Esophagus squamous epithelium (tissue), 5 donors: ENCODE measurements at places on chromosomes 16 and 17.

GRCh38 chr17:34423978-34424813 lies 61.2 kb upstream of the CCL1 start:
- no peak for DNase-seq

DNA sequence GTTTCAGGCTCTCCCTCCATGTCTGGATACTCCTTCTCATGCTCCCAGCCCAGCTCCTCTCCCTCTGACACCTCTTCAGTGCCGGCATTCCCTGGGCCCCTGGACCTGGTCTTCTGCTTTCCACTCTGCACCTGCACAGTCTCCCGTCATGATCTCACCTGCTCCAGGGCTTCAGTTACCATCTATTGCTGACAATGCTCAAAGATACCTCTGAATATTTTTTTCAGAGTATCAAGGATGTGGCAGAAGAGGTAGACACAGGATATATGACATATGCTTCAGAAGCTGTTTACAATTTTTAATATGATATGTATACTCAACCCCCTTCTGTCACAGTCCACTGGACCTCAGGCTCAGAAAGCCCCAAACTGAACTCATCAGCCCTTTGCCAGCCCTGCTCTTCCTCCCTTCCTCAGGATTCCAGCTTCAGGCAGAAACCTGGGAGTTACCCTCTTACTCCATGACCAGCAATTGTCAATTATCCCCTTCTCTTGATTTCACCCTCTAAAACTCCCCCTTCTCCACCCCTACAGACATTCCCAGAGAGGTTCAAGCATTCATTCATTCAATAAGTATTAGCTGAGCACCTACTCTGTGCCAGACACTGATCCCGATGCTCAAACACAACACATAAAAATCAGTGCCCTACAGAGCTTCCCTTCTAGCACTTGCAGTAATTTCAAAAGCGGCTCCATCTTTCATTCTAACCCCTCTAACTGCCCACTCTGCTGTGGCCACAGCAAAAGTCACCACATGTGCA lies 7.8 kb upstream of the MLLT6 start:
- no peak for DNase-seq

DNA sequence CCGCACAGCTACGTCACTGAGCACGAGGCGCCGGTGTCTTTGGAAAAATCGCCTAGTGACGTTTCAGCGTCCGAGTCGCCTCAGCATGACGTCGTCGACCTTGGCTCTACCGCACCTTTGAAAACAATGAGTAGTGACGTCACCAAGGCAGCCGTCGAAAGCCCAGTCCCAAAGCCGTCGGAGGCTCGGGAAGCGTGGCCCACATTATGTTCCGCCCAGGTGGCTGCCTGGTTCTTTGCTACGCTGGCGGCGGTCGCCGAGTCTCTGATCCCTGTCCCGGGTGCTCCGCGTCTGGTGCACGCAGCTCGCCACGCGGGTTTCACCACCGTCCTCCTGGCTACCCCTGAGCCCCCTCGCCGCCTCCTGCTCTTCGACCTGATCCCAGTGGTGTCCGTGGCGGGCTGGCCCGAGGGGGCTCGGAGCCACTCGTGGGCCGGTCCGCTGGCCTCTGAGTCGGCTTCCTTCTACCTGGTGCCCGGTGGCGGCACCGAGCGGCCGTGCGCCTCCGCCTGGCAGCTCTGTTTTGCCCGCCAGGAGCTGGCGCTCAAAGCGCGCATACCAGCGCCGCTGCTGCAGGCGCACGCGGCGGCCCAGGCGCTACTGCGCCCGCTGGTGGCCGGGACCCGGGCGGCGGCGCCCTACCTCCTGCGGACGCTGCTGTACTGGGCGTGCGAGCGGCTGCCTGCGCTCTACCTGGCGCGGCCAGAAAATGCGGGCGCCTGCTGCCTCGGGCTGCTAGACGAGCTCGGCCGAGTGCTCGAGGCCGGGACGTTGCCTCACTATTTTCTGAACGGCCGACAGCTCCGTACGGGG lies 1.5 kb downstream of the TMEM102 start:
- DNase-seq, result no peak

DNA sequence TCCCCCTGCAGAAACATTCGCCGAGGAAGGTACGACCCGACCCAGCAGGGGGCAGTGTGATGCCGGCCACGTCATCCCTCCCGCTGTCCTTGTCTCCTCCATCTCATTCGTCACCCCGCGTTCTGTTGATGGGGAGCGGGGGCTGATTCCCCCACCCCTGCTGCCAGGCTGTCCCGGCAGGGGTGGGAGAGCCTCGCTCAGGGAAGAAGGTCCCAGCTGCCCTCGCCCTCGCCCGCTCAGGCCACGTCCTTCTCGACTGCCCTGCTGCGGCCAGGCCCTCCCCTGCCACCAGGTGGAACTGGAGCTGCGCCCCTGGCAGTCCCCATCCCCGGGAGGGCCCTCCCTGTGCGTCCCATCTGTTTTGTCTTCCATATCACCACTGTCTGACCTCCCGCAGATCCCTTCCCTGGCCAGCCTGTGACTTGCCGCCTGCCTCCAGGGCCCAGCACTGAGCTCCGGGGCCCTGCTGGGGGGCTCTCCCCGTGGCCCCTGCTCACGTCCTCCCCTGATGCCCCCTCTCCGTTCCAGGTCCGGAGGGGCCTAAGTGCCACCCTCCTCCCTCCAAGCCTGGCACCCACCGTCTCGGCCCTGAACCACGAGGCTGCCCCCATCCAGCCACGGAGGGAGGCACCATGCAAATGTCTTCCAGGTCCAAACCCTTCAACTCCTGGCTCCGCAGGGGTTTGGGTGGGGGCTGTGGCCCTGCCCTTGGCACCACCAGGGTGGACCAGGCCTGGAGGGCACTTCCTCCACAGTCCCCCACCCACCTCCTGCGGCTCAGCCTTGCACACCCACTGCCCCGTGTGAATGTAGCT lies 20.6 kb downstream of the ADAM11 start:
- DNase-seq, result no peak

- DNase-seq, result no peak
Measured at GRCh38 chr16:3234543-3234856, 458 bp downstream of the ZNF200 start.

GRCh38 chr17:8073627-8074484 lies 13.7 kb downstream of the ALOX12B start:
- DNase-seq, result no peak

- no peak for DNase-seq
Measured at GRCh38 chr17:27233776-27234175, 60.1 kb upstream of the WSB1 start.

GRCh38 chr16:46569231-46569735 lies 51.9 kb downstream of the SHCBP1 start:
- DNase-seq, result no peak

- no peak for DNase-seq
Measured at GRCh38 chr16:75250809-75251279, 580 bp downstream of the BCAR1 start.

DNA sequence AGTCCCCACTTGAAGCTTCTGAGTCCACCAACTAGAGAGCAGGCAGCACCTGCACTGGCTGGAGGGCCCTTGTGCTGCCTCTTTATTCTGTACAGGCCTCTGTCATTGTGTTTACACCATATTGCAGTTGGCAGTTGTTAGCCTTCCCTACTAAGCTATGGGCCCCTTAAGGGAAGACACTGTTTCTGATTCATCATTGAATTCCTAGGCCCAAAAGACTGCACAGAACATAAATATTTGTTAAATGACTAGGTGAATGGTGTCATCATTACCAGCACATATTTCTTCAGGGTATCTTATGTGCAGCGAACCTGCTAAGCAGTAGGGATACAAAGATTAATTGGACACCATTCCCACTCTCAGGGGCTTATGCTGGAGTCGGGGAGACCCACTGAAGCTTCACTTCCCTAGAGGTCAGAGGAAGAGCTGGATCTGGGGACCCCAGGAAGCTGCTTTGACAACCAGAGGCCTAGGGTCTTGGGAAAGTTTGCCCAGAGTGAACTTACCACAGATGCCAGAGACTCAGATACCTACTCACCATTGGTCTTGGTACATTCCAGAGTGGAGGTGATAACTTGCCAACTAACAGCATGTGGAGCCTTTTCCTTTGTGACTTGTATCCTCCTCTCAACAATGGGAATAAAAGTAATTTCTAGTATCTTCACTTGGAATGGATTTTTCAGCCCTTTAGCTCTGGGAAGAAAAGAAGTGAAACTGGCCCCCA lies 28.7 kb upstream of the DDX52 start:
- no peak for DNase-seq

DNA sequence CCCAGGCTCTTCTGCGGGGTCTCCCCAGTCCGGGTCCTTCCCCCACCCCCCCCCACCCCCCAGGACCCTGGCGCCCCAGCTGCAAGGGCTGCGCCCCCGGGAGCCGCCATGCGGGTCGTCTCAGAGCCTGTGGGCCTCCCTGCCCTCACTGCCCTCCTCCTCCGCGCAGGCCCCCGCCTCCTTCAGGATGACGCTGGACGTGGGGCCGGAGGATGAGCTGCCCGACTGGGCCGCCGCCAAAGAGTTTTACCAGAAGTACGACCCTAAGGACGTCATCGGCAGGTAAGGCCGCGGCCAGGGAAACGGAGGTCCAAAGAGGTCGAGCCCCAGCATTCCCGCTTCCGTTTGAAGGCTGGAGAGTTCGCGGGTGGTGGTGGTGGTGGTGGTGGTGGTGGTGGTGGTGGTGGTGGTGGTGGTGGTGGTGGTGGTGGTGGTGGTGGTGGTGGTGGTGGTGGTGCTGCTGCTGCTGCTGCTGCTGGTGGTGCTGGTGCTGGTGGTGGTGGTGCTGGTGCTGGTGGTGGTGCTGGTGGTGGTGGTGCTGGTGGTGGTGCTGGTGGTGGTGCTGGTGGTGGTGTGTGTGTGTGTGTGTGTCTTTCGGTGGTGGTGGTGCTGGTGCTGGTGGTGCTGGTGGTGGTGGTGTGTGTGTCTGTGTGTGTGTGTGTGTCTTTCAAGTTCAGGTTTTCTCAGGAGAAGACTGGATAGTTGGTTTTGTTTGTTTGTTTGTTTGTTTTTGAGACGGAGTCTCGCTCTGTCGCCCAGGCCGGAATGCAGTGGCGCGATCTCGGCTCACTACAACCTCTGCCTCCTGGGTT lies 615 bp downstream of the PHKG2 start:
- no peak for DNase-seq

DNA sequence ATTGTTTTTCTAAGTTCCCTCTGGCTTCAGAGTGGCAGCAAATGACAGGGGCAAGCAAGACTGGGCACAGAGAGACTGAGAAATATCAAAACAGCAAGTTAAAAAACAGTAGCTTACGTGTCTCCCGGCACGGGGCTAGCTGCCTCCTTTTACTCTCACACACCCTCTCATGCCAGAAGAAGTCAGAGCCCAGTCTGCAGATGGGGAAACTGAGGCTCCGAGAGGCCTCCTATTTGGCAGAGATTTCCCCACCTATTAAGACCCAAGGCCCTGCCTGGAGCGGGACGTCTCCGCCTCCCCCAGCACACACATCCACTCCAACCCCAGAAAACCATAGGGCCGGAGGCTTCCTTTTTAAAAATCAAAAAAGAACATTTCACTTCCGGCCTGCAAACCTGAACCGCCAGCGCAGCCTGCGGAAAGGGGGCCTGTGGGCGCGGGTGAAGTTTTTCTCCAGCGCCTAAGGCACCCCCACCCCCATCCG lies 832 bp downstream of the CARHSP1 start:
- no peak for DNase-seq

GRCh38 chr16:75727221-75727620 lies 931 bp upstream of the CPHXL start:
- DNase-seq, result no peak

DNA sequence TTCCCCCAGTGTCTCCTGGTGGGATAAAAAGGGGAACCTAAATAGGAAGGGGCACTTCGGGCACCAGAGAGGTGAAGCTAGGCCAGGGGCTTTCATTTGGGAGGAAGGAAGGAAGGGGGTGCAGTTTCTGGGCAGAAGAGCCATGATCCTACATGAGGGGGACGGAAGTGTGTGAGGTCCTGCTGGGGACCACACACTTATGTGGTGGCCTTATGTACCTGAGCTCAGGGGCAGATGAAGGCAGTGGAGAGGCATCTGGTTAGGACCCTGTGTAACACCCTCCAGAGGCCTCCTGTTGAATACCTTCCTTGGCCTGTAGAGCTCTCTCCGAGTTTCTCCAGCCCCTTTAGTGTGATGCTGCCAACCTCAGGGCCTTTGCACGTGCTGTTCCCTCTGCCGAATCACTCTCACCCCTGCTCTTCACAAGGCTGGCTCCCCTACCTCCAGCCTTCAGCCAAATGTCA lies 21.2 kb downstream of the IGFBP4 start:
- no peak for DNase-seq

DNA sequence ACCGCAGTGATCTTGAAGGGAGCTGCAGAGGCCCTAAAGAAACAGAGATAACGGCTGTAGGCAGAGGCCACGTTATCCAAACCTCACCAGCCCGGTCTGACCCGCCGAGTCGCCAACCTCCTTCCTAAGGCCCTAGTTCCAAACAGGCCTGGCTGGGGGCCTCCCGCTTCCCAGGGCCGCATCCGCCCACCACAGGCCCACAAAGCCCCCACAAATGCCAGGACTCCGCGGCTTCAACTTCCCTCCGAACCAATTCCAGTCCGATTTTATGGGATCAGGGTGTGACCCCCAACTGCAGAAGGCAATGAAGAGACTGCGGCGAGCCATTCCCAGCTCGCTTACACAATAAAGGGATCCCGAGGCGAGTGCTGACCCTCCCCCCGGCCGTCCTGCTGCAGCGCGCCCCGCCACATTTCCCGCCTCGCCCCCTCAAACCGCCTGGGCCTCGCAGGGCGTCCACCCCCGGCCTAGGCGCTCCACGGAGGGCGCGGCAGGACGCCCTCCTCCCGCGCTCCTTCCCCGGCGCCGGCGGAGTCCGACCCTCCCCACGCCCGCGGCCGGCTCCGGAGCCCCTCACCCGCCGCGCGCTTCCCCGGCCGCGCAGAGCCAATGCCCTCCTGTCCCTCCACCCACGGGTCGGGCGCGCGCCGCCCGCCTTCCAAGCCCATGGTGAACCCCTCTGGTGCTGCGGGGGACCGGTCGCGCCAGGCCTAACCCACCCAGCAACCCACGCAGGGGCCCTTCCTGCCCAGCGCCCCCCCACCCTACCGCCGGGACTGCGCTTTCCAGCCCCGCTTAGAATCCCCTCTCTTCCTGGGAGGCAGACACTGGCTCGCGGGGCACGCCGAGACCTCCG lies 926 bp downstream of the MYH10 start:
- no peak for DNase-seq

- DNase-seq, result no peak
Measured at GRCh38 chr16:85309656-85310587, 197.7 kb upstream of the CIBAR2 start.

GRCh38 chr17:38870259-38871165 lies 654 bp downstream of the LASP1 start:
- no peak for DNase-seq

- DNase-seq, result no peak
Measured at GRCh38 chr17:69602972-69603371, 188.5 kb downstream of the MAP2K6 start.
